ELF-1 (cell line): ENCODE measurements at places on chromosomes 7 and 10.

GRCh38 chr7:40979296-40979695 is 723.6 kb downstream of the INHBA start:
- DNase-seq: peak; percentile 9

GRCh38 chr7:107944411-107945169 is 53.6 kb downstream of the DLD start:
- DNase-seq: no peak

DNA sequence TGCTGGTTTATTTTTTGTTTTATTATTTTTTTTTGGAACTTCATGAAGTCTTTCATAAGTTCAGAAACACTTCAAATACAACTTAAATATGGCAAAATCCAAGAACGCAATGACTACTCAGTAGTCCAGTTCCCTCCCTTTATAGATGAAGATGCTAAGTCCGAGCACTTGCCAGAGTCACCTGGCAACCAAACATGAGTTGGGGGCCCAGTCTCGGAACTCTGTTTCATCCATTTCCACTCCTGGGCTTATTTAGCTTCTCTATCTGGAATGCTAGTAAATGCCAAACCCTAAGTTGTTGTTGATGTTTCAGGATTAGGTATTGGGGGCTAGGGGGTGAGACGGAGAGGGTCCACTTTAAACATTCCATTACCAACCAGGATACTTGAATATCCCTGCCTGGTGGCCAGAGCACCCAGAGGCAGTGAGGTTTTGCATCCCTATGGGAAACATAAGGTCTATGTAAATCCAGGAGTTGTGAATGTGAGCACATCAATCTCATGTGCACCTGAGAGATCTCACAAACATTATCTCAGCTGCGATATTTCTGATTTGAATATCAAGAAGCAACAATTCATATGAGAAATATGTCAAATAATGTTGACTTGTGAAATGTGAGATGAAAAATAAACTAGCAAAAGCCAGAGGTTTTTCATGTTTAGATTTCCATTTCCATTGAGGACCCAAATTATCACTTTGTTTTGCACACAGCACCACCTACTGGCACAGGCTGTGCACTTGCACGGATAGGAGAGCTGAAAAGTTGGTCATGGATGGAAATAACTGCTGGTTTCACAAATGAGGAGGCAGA is 129.3 kb downstream of the PKD1L1 start:
- DNase-seq: peak; percentile 53

DNA sequence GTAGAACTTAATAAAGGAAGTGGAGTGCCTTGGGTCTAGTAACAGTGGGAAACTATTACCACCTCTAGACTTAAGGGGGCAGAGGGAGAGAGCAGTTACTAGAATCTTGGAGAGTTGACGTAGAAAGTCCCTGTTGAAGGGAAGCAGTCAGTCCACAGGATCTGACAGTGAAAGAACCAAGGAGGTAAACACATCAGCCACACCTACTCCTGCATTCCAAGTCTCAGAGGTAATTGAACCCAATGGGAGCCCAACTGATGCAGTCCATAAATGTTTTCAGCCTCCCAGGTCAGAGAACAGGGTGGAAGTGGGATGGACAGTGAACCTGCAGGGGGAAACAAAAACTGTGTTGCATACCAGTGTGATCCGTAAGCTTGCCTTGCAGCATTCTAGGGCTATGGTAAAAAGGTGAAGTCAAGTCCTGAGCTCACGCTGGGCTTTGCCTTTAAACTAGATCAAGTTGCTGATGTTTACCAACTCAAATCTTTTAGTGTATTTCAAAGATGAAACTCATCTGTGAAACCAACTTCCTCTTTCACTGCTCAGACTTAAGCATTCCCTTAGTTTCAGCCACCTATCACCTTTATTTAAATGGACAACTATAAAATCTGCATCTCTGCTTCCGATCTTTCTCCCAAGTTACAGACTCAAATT is 57.2 kb downstream of the SLC16A12 start:
- DNase-seq: peak; percentile 85

GRCh38 chr7:30694774-30695721 is 12.8 kb upstream of the CRHR2 start:
- DNase-seq: no peak

GRCh38 chr10:119358152-119358512 is 150.8 kb downstream of the GRK5 start:
- DNase-seq: no peak

- no peak for DNase-seq
Measured at GRCh38 chr10:88070080-88070880, 206.9 kb downstream of the PTEN start.

DNA sequence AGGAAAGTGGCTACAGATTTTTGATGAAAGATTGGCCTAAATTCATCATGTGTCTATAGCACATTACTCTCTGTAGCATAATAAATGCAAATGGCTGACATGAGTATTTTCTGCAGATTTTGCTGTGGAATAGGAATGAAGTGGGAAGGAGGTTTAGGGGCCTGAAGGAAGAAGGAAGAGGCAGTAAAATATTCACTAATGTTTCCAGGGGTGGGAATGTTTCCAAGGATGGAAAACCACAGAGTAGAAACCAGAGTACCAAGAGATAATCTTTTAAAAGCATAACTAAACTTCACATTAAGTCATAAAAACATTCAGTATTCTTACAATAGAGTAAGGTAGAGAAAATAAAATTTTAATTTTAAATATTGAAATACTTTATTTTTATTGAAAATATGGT is 267.8 kb downstream of the BICC1 start:
- DNase-seq: no peak

DNA sequence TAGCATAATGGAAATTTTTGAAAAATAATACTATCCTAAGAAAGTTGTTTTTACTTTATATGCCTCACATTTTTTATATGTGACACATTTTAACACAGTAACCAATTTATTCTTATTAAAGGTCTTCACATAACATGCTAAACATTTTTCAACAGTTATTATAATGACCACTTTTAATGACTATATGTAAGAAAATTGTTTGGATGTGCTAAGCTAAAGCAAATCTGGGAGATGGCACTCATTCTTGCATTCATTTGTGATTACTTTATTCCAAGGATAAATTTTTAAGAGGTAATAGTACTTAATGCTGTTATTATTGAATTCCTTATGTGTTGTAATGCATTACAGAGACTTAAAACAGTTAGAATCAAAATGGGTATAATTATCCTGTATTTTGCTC is 88.1 kb downstream of the ANKIB1 start:
- DNase-seq: no peak

DNA sequence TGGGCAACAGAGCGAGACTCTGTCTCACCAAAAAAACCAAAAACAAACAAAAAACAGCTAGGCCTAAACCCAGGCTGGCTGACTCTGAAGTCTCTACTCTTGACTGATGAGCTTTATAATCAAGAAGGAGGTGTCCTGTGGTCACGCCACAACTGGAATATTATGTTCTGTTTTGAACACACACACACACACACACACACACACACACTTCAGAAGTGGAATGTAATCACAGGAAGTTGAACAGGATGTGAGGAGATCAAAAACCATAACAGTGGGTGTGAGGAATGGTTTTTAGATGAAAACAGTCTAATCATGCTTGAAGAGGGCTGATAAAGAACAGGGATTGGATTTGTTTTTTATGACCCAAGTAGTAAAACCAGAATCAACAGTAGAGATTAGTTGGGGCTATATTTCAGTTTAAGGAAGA is 51.1 kb upstream of the IL6 start:
- no peak for DNase-seq

DNA sequence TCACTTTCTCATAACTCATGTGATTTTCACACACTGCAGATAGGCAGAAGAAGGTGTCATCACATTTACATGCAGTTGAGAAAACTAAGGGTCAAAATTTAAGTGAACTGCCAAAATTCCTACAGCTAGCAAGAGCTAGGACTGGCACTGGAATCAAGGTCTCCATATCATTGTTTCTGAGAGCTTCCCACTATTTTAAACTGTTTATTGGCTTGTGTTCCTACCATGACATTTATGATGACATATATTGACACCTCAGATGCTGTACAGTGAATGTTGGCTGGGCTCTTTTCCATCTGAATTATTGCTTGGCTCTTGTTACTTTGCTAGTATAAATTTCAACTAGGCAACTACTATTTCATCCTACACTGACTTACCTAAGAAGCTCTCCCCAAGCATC is 2.0 kb downstream of the THSD7A start:
- no peak for DNase-seq

DNA sequence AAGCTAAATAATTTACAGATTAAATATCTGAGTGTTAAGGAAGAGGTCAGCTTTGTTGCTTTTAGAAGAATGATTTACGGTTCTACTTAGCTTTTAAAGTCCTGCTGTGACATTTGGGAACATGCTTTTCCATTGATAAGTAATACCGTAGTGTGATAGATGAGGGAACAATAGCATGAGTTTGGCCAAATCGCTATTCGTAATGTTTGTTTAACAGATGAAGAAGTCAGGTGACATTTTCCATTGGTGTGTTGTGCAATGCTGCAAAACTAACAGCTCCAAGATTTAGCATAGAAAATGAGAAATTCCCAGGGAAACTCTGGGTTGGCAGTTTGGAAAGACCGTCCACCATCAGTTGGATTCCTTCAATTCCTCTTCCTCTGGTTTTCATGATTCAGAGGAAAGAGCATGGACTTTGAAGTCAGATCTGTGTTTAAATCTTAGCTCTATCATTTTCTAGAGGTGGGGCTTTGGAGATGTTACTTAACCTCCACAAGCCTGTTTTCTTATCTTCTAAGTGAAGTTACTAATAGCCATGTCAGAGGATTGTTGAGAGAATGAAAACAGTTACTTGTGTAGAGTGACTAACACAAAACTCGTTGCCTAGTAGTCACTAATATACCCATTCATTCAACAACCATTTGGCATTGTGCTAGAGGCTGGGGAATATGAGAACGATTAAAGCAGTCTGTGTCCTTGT is 140.4 kb upstream of the BMPER start:
- no peak for DNase-seq

GRCh38 chr10:13706604-13707003 is 119.8 kb downstream of the PRPF18 start:
- DNase-seq: no peak
